Hindlimb muscle (tissue), 1 donor: ENCODE measurements at places on chromosomes 5 and 9. TPM values are rescaled to one million over a fixed set of nuclear protein-coding genes. Genes with fewer than 3 reads are reported as not detected.

DNA sequence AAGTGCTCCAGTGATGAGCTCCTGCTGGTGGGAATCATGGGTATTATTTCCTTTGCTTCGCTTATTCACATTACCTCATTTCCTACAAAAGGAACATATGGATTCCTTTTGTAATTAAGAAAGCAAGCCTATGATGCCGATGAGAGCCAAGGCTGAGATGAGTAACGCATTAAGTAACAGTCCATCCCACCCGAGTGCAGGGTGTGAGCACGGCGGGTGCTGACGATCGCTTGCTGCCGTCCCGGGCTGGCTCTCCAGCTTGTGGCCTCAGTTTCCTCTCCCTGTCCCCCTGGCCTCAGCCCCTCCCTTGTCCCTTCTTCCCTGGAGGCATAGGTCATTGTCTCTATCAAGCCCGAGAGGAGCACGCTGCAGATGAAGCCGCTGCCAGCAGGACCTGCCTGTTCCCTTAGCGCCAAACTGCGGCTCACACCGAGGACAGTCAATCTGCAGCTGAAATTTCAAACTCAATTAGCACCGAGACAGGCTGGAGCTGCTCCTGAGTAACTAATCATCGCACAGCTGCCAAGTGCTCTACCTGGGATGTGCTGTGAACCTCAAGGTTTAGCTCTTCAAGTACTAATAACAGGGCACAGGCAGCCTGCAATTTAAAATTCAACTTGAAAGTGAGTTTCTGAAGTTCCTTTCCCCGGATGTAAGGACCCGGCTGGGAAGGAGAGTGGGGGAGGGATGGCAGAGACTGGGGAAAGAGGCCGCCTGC is 115.2 kb upstream of the RAPGEF1 start:
- DNase-seq = no peak

DNA sequence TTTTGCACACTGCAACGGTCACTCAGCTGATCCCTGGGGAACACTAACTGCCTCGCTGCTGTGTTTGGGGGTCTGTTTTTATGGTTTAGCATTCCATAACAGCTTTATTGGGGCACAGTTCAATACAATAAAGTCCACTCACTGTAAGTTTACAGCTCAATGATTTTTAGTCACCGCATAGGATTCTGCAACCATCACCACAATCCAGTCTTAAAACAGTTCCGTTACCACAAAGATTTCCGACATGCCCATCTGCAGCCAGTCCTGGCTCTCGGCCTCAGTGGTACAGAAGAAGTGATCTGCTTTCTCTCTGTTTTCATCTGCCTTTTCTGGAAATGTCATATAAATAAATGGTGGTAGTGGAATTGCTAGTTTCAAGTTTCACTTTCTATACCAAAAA is 23.6 kb downstream of the OR2V2 start:
- no peak for DNase-seq

Gene CKMT2
- 75.1 TPM for polyA plus RNA-seq

GRCh38 chr9:124139001-124139400 is 118.7 kb upstream of the NEK6 start:
- DNase-seq = no peak

Gene GTF3C4
- polyA plus RNA-seq = 14.3 TPM

GRCh38 chr9:126366366-126367011 is 39.9 kb downstream of the MVB12B start:
- no peak for DNase-seq
